ENCODE measurements at places on chromosomes 16 and 17. TPM values are rescaled to one million over a fixed set of nuclear protein-coding genes. Genes with fewer than 3 reads are reported as not detected.

Gene FBXO39
- total RNA-seq, result 1.5 TPM

Gene KRT33B
- not detected for total RNA-seq

Gene SLC39A11
- total RNA-seq, result 16.8 TPM

Gene TRPV2
- 129 TPM for total RNA-seq

Gene ZP2
- not detected for total RNA-seq

GRCh38 chr17:45228763-45229539, 7.3 kb downstream of the FMNL1 start:
- DNase-seq, result peak; percentile 93

DNA sequence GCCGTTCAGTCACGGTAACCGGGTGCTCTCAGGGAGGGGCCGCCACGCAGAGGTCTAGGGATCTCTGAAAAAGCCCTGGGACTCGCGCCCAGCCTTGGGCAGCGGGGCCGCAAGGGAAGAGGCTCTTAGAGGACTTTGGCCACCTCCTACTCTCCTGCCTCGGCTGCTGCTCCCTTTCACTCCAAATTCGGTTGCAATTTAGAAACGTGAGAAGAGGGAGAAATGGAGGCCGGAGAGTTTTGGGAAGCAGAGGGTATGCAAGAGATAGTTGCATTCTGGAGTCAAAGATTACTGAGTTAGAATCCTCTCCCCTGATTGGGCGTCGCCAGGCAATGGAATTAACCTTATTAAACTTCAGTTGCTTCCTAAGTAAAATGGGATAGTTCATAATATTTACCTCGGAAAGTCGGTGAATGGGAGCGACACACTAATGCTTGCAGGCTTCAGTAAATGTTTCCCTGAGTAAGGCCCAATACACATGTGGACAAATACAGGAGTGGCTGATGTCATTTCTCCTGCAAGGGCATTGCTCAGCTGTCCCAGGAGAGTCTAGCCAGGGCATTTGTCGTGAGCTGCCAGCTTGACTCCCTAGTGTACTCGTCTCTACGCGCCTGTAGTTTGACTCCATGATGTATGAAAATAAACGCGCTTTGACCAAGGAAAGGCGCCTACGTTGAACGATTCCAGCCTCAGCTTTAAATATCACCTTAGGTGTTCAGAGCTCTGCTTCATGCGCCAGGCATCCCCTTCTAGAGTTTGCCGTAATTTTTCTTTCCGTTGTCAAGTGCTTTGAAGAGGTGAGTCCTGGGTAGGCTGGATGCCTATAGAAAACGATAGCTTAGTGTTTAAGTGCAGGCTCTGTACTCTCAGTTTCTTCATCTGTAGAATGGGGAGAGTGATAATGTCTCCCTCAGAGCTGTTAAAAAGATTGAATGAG, 667 bp downstream of the OGFOD1 start:
- peak; percentile 49 for DNase-seq

GRCh38 chr16:54034684-54035083, 251.9 kb downstream of the IRX3 start:
- no peak for DNase-seq

Data from activated CD8-positive, alpha-beta memory T cell treated with anti-CD3 and anti-CD28 coated beads, Interleukin-2, amount 10 ng/mL, durations not matched to agents 7 days and 5 days (primary cell).